ENCODE measurements at places on chromosomes 4 and X.

GRCh38 chrX:66126662-66127061 is 37.4 kb upstream of the HEPH start:
- no peak for DNase-seq

DNA sequence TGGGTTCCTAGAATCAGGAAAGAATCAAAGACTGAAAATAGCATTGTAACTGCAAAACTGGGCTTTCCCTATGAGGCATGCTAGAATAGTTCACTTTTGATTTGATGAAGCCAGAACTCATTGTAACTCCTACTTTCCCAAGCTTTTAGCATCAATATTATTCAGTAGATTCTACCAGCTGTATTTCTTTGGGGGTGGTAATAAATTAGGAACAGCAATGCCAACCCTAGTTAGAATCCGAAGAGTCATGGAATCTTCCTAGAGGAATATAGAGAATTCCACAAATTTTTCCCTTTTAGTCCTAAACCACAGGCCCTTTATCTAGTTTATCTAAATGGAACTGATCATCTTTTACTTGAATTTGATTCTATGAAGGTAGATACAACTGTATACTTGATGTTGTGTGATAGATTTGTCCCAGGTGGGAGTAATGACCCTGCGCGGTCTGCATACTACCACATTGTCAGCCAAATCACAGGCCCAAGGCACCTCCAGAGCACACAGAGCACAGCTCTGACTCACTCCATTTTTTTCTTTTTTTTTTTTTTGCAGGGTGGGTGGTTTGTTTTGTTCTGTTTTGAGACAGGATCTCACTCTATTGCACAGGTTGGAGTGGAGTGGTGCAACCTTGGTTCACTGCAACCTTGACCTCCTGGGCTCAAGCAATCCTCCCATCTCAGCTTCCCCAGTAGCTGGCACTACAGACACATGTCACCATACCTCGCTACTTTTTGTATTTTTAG is 66.6 kb downstream of the EDNRA start:
- no peak for DNase-seq

DNA sequence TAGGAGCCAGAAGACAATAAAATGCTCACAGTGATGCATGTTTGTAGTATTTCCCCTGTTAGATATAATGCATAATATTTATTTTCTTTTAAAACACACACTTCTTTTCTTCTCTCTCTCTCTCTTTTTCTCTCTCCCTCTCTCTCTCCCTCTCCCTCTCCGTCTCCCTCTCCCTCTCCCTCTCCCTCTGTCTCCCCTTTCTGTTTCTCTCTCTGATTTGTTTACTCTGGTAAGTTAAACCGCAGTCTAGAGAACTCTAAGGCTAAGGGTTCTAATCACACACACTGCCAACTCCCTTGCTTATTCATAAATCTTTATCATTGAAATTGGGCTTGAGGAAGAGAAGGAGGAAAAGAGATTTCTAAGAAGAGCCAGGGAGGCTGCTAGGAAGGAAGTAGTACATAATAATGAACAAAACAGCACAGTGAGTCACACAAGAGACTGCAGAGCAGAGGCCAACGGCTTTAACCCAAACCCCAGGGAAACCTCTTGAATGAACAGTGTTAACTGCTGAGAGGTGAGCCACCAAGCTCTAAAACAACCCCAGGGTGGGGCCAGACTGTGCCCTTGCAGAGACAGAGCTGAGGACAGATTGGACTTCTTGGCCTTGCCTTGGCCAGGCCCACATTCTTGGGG is 9.1 kb upstream of the PHOX2B start:
- DNase-seq = no peak

GRCh38 chr4:6988016-6988715 is 55.0 kb upstream of the TADA2B start:
- no peak for DNase-seq

DNA sequence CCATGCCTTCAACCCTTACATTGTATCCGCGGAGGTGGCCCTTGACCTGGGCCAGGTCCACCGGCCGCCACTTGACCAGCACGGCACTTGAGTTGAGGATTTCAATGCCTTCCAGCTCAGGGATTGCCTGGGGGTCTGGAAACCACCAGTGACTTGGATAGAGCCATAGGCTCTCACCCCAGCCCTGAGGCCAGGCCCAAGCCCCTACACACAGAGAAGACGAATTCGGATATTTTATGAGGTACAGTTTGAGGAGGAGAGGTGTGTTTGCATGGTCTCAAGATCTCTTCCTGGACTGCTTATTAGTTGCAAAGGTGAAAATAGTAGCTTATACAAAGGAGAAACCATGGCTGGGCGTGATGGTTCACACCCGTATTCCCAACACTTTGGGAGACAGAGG is 20.3 kb downstream of the L1CAM start:
- DNase-seq = no peak

- no peak for DNase-seq
These were observed 60.5 kb upstream of the C1GALT1C1 start for GRCh38 chrX:120690344-120690743.

- no peak for DNase-seq
These were observed 958.3 kb upstream of the ADGRL3 start for GRCh38 chr4:60241866-60242265.

Measured in Right ventricle myocardium inferior (tissue), 1 donor.